ENCODE measurements at places on chromosomes 6 and 20.

- ATAC-seq = no peak
These were observed 300.9 kb downstream of the SLC35F1 start for GRCh38 chr6:118207947-118208346.

GRCh38 chr6:79453558-79454042 is 83.6 kb downstream of the LCA5 start:
- no peak for ATAC-seq

GRCh38 chr20:9344083-9344920 is 170.1 kb upstream of the LAMP5 start:
- ATAC-seq = no peak

GRCh38 chr6:14028631-14029030 is 88.9 kb upstream of the CD83 start:
- no peak for ATAC-seq

GRCh38 chr6:147382945-147383554 is 125.4 kb upstream of the SAMD5 start:
- ATAC-seq = no peak

DNA sequence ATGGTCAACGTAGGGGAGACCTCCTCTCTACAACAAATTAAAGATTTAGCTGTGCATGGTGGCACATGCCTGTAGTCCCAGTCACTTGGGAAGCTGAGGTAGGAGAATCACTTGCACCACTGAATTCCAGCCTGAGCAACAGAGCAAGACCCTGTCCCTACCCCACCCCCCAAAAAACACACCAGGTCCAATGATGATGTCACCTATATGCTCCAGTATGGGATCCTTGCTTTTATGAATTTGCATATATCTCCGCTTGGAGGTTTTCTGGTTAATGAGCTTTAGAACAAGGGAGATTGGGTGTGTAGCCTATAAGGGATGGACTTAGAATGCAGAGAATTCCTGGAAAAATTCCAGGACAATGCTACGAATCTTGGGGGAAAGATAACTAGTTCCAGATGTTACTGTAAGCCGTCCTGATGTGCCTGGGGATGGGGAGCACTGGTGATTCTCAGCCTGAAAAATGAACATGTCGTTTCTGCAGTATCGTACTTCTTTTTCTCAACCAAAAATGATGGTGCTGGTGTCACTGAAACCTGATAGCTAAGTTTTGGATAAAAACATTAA is 61.1 kb downstream of the ZBTB2 start:
- ATAC-seq = no peak

DNA sequence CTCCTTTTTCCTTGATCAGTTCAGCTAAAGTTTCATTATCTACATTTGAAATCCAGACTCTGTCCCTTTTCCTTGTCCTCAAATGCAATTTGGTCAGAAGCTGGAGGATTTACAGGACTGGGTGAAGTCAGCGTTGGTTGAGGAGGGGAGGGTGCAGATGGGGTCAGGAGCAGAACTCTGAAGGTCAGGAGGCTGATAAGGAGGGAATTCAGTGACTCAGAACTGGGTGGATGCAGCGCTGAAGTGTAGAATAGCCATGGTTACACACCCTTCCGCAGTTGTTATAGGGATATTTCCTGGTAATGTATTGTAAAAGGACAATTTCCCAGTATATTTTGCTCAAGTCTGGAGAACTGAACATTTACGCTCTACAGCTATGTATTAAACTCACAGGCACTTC is 133.1 kb upstream of the FOXA2 start:
- no peak for ATAC-seq

DNA sequence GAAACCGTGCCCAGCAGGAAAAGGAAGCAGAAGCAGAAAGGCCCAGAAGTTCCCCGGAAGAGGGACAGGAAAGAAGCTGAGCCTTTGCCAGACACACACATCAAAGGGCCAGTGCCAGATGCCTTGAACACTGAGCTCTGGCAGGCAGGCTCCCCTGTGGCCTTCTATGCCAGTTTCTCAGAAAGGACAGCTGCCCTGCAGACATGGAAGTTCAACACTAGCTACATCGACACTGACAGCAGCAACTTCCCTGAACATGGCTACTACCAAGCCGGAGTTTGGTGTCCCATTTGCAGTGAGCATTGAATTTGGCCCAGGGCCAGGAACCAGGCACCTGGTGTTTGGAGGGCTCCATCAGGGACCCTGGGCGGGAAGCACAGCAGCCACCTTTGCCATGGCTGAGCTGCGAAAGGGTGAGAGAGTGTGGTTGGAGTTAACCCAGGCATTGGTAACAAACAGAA is 8.0 kb upstream of the RAET1E start:
- ATAC-seq = no peak
